H9 (cell line): ENCODE measurements at places on chromosomes 5 and 9. TPM values are rescaled to one million over a fixed set of nuclear protein-coding genes. Genes with fewer than 3 reads are reported as not detected.

DNA sequence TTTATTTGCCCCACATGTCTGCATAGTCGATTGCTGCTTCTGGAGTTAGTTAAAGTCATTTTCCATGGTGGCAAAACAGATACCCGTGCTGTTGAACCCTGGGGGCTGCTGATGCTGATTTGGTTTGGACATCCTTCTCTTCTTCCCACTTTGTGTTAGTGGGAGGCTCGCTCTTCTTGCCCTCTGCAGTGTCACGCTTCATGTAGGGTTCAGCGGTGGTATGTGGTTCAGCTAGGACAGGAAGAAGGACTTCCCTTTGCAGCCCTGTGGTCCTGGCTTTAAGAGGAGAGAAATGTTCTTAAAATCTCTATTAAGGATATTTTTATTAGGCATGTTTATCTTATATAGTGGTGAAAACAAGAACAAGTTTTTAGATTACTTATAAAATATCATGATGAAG, 36.2 kb downstream of the SLC36A1 start:
- DNase-seq = no peak

GRCh38 chr9:72147676-72148075, 1.6 kb upstream of the GDA start:
- DNase-seq = no peak

DNA sequence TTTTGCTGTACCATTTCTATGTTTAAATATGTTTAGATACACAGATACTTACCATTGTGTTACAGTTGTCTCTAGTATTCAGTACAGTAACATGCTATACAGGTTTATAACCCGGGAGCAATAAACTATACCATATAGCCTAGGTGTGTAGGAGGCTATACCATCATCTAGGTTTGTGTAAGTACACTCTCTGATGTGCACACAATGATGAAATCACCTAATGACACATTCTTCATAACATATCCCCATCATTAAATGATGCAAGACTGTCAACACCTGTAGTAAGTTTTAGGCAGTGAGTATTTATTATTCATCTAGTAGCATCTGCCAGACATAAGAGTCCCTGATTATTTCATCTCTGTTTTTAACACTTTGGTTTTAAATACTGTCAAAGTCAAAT, 7.3 kb upstream of the DHFR start:
- DNase-seq = no peak

- no peak for DNase-seq
Observed at GRCh38 chr5:107542831-107543231, 127.9 kb downstream of the EFNA5 start.

- DNase-seq = no peak
Observed at GRCh38 chr9:113293285-113293878, 9.8 kb downstream of the RNF183 start.

DNA sequence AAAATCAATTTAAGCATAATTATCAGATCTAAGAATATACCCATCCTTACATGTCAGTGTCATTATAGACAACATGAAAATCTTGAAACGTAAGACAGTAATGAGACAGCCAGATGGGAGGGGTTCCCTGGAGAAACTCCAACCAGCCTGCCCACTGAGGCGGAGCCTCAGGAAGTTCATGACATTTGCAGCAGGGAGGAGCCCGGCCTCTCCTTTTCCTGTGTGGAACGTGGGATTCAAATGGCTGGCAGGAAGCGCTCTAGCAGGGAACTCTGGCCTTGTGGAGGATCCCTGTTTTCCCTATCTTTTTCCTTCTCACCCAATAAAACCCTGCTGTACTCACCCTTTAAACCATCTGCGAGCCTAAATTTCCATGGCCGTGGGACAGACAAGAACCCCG, 176.6 kb upstream of the KCNN2 start:
- DNase-seq = peak; percentile 61

DNA sequence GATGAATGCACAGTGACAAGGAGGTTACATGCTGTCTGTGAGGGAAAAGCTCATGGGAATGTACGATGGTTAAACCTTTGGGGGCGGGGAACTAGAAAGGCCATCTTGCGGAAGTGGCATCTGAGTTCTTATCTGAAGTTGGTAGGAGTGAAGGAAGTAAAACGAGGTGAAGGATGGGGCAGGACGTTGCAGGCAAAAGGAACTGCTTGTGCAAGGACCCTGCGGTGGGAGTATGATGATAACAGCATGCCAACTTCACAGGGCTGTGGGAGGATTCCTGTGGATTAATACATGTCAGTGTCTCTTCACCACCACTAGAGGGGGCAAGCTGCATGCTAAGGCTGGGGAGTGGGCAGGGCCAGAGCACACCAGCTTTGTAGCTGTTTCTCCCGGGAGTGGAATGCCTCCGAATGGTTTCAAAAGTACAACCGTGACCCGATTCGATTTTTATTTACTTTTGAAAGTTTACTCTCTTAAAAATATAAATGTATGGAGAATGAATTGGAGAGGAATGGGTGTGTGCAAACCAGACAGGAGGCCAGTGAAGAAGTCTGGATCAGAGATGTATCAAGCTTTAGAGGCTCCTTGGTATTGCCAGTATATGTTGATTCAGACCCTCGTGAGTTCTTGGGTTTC, 62.5 kb downstream of the CYFIP2 start:
- DNase-seq = peak; percentile 77

DNA sequence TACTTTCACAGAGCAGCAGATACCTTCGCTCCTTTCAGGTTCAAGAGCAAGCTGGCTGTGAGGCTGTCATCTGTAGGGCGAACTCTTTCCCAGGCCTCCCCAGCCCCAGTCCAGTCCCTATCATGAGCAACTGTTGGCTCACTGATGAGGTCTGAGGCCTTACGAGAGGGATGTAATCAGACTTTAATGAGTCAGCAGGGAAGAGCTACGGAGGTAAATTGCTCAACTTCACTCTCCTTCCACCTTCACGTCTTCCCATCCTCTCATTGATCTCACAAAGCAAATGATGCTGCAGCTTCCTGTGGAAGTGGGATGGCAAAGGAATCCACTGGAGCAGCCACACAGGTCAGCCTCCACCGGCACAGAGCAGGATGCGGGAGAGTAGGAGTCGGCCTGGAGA, 130.7 kb upstream of the TBCA start:
- DNase-seq = no peak

DNA sequence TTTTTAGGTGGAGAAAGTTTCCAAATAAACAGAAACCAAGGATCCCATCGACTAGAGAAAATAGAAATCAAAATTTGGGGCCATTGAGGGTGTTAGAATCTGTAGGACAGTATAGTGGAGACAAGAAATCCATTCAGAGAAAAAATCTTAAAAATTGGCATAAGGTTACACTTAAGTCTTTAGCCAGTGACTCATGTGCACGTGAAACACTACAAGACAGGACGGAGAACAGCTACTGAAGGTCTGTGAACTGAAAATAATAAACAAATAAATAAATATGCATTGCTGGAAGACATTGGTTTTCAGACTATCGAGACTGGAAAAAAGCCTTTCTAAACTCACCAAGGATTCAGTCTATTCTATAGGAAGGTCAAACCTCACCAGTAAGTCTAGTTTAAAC, 1955.5 kb downstream of the MAT2B start:
- no peak for DNase-seq

The IRX1 gene
- 3.6 and 4.1 TPM in 2 replicates for total RNA-seq
